Urothelium cell line (cell line): ENCODE measurements at places on chromosomes 5 and 9.

DNA sequence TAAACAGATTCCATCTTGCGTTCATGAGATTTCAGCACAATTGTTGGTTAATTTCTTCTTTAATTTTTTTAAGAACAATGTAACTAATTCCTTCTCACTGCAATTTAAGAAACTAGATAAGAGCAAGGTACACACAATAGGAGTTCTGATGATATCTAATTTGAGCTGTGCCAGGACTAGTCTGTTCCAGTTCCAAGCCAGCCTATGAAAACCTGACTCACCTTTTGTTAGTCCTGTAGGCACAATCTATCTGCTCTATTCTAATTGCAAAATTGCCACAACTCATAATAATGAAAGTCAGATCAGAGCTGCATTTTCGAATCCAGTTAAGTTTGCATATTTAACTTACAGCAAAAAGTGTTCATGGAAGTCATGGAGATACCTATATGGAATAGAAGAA lies 494.1 kb upstream of the TUSC1 start:
- DNase-seq, result no peak

- no peak for DNase-seq
Observed at GRCh38 chr5:25488119-25488518, 843.3 kb upstream of the CDH10 start.

DNA sequence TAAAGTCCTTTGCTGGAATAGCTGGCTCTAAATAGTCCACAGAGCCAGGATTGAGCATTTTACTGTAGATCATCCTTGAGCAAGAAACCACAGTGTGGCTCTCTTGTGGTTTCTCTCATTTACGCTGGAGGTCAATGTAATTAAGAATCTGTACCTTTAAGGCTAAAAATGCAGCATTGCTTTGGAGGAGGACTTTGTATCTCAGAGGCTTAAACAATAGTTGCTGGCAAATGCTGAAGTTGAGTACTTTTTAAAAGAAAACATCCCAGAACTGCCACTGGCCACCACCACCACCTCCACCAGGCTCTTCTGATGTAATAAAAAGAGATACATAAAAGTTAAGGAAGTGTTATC lies 177.3 kb upstream of the ADAMTSL1 start:
- DNase-seq, result no peak

GRCh38 chr9:1050125-1050895 lies at the start of gene DMRT2:
Gene DMRT2 (plus strand): TSS chr9:1050357. CDS start chr9:1051614, 1,257 bp downstream.
- no peak for DNase-seq

- DNase-seq, result no peak
Observed at GRCh38 chr9:131697097-131697496, 42.8 kb downstream of the RAPGEF1 start.

DNA sequence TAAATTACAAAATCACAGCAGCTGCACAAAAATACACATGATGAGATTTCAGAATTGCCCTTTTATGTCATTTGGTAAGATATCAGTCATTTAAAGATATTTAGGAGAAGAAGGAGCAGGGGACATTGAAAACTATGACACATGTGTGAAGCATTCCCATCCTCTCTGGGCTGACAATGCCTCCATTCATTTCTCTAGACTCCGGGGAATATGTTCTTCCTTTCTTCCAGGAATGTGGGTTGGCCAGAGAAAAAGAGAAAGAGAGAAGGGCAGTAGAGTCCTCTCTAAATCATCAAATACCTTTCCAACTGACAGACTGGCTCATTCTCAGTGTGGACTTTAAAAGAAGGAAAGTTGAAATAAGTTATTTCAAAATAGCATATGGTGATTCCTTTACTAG lies 205.6 kb upstream of the ADAMTSL1 start:
- DNase-seq, result peak; percentile 60

GRCh38 chr5:114948986-114949621 lies 220.6 kb downstream of the TRIM36 start:
- DNase-seq, result no peak

DNA sequence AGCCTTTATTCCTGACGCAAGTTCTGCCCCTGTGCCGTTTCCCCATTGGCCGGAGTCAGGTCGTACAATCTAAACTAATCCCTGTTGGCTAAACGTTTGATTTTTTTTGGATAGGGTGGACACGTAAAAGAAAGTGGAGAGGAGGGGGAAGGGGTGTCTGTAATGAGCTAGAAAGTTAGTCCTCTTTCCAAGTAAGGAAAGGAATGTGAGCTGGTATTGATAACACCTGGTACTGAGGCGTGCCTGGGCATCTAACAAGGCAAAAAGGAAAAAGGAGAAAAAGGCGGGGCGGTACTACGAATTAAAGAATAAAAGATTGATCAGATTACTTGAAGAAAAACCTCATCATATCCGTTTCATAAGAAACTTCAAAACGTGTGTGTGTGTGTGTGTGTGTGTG lies 665.2 kb downstream of the ANXA1 start:
- DNase-seq, result no peak

DNA sequence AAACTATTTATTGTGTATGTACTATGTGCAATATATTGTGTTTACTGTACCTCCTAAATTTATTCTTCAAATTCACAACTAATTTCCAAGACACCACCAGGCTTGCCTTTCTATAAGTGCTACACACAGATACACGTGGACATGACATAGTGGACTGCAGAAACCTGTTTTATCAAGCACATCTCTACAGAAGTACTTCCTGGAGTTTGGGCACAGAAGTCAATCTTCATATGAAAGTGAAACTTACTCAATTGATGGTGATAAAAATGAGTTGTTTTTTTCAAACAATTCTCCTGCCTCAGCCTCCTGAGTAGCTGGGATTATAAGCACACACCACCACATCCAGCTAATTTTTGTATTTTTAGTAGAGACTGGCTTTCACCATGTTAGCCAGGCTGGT lies 57.6 kb downstream of the NLN start:
- no peak for DNase-seq

- DNase-seq, result no peak
Observed at GRCh38 chr5:139481580-139482049, 943 bp downstream of the STING1 start.

- no peak for DNase-seq
Observed at GRCh38 chr5:121151534-121151933, 687.4 kb downstream of the PRR16 start.

- DNase-seq, result no peak
Observed at GRCh38 chr5:148860599-148860998, 34.2 kb downstream of the ADRB2 start.

DNA sequence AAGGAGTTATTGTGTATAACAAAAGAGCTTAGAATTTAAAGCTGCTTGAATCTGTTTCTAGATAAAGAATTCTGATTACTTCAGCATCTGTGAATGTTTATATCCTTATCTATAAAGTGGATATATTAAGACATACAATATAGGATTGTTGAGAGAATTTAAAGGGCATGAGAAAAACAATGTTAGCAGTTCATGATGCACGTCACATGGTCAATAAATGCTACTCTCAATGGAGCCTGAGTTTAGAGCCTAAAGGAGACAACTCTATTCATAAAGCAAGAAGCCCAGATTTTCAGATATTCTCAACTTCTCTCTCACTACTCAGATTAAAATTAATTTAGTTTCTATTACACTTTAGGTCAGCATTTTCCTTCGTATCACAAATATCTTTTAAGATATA lies 666.7 kb upstream of the CDH18 start:
- no peak for DNase-seq

- DNase-seq, result no peak
Observed at GRCh38 chr5:177444106-177445051, 2.2 kb upstream of the PRR7 start.

DNA sequence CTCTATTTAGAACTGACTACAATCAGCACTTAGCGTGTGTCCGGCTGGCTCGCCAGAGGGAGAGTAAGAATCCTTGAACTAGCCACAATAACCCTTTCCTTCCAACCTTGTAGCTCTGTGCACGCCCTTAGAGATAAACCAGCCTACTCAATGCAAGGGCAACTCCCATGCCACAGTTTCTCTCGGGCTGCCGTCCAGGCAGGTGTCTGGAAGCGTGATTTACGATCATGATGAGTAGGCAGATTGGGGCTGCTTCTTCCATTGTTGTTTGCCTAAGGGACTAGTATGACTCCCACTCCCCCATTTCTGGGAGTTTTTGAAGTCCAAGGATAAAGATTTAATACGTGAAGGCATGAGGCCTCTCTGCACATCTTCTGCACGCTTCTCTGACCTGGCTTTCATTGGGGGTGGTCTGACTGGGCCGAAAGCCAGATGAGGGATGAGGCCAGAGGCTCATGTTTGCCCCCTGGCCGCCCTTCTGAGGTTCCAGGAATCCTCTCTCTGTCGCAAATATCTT lies 134.0 kb upstream of the MYO10 start:
- DNase-seq, result peak; percentile 84

DNA sequence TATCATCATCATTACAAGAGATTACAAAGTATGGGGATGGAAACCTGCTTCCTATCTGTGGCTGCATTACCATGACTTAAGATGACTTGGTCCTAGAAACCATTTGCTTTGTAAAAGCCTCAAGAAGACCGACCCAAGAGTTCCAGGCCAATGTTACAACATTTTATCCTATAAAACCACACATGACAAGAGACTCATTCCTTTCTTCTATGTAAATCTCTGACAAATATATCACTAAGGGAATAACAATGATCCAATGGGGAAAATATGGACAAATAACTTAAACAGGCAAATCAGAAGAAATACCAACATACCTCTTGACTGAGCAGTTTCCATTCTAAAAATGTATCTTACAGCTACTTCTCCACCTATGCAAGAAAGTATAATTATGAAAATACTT lies 44.3 kb upstream of the VPS13A start:
- DNase-seq, result no peak

GRCh38 chr5:136213919-136214493 lies 21.0 kb upstream of the SMIM32 start:
- DNase-seq, result no peak

- DNase-seq, result no peak
Observed at GRCh38 chr9:106620866-106621265, 242.1 kb upstream of the ZNF462 start.

GRCh38 chr9:136533775-136534157 lies 12.1 kb downstream of the NOTCH1 start:
- DNase-seq, result no peak

DNA sequence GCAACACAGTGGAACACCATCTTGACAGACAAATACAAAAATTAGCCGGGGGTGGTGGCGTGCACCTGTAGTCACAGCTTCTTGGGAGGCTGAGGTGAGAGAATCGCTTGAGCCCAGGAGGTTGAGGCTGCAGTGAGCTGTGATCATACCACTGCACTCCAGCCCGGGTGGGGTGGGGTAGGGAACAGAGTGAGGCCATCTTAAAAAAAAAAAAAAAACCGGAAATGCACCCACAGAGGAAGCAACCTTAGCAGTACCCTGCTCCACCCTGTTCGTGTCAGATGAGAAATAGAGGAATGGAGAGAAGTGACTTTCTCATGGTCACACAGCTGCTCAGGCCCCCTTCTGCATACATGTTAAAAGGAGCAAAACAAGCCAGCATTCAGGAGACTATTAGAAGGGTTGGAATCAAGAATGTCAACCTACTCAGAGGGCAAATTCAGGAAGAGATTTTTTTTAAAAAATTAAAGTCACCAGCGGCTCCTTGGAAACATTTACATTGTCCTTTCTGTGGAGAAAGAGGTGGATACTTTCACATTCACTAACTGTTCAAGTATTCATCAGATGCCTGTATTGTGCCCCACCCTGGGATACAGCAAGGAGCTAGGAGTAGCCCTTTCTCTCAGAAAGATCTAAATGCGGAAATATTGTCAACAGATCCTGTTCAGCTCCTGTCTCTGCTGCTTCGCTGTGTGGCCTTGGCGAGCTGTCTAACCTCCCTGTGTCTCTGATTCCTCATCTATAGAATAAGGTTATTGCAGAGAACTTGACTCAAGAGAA lies 41.0 kb downstream of the CYFIP2 start:
- DNase-seq, result no peak

GRCh38 chr9:123324767-123325183 lies 31.2 kb upstream of the CRB2 start:
- no peak for DNase-seq

- no peak for DNase-seq
Observed at GRCh38 chr5:121758615-121759014, 93.1 kb upstream of the FTMT start.

DNA sequence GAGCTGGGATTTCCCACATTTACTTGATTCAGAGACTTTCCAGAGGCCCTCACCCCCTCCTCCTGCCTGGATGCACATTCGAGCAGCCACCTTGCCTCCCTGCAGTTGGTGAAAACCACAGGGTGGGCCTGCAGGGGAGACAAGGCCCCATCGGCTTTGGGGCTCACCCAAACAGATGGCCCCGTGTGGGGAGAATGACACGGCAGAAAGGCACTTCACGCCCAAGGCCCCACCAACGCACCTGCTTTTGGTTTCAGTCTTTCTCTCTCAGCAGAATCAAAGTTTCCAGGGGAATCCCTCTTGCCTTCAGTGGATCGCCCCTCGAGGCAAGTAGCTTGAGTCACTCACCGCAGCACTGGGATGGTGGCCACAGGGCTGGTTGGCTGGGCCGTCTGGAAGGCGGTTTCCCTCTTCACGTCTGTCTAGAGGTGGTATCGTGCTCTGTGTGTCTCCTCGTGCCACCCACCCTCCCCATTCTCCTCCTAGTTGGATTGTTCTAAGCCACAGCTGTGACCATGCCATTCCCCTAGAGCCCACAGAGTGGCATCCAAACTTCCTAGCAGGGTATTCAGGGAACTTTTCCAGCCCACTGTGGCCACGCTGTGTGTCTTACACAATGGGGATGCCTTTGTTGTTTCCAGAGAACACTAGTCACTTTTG lies 31.8 kb downstream of the SEC61B start:
- DNase-seq, result peak; percentile 16

GRCh38 chr5:133957591-133957990 lies 10.8 kb downstream of the C5orf15 start:
- DNase-seq, result no peak

- no peak for DNase-seq
Observed at GRCh38 chr5:21140987-21141386, 1153.0 kb upstream of the CDH18 start.

GRCh38 chr9:72363908-72364678 lies 915 bp downstream of the ZFAND5 start:
- peak; percentile 68 for DNase-seq

GRCh38 chr9:99181621-99182020 lies 40.1 kb downstream of the ALG2 start:
- DNase-seq, result no peak

DNA sequence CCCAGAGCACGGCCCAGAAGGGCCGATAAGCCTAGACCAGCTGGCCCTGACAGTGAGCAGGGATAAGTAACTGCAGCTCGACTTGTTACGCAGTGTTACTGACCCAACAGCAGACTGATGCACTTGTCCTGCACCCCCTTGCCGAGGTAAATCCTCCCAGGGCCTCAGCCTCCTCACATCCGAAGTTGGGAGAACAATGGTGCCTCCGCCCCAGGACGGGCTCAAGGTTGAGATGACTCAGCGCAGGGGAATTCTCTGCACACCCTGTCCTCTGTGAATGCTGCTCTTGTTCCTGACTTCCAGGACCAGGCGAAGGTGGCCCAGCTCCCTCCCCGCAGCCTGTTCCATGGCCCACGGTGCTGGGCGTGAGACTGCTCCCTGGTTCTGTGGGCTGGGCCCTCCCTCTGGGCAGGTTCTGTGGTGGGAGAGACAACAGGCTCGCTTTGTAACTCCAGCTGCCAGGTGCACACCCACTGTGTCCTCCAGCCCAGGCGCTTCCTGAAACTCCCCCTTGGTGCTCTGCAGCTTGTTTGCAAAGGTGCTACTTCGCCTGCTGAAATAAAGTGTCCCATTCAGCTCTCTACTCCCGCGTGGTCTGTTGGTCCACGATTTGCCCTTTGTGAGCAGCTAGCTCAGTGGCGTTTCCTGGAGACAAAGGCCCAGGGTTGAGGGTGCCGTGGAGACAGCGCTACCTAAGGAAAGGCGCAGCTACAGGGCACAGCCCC lies 40.1 kb upstream of the SLC6A19 start:
- peak; percentile 96 for DNase-seq

GRCh38 chr9:86230858-86231257 lies 28.6 kb downstream of the C9orf153 start:
- DNase-seq, result no peak
